Transverse colon (tissue), 4 donors: ENCODE measurements at places on chromosomes 6 and 20. TPM values are rescaled to one million over a fixed set of nuclear protein-coding genes. Genes with fewer than 3 reads are reported as not detected.

DNA sequence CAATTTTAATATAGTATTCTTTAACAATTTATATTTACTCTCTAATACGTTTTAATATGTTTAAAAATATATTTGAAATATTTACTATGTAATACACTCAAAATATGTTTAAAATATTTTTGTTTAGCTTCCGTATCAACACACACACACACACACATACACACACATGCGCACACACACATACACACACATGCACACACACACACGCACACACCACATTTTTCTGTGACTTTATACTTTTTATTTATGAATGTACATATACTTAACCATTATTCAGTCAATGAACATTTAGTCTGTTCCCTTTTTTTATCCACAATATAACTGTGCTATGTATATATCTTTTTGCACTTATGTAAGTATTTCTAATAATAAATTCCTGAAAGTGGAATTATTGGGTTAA is 15.7 kb downstream of the OR2B6 start:
- H3K4me3 ChIP-seq, result no peak overlapping the region
- H3K27me3 ChIP-seq, result peaks cover 3% of the 10 kb centered on the region
- no peaks in the 10 kb centered on the region for H3K4me1 ChIP-seq
- no peak overlapping the region for H3K27ac ChIP-seq
- H3K36me3 ChIP-seq, result no peaks in the 10 kb centered on the region
- DNase-seq, result no peak

- no peaks in the 10 kb centered on the region for H3K36me3 ChIP-seq
- H3K4me3 ChIP-seq, result no peak overlapping the region
- H3K27me3 ChIP-seq, result no peaks in the 10 kb centered on the region
- no peak for DNase-seq
These were observed 84.0 kb upstream of the EXOC2 start for GRCh38 chr6:776951-777350.

DNA sequence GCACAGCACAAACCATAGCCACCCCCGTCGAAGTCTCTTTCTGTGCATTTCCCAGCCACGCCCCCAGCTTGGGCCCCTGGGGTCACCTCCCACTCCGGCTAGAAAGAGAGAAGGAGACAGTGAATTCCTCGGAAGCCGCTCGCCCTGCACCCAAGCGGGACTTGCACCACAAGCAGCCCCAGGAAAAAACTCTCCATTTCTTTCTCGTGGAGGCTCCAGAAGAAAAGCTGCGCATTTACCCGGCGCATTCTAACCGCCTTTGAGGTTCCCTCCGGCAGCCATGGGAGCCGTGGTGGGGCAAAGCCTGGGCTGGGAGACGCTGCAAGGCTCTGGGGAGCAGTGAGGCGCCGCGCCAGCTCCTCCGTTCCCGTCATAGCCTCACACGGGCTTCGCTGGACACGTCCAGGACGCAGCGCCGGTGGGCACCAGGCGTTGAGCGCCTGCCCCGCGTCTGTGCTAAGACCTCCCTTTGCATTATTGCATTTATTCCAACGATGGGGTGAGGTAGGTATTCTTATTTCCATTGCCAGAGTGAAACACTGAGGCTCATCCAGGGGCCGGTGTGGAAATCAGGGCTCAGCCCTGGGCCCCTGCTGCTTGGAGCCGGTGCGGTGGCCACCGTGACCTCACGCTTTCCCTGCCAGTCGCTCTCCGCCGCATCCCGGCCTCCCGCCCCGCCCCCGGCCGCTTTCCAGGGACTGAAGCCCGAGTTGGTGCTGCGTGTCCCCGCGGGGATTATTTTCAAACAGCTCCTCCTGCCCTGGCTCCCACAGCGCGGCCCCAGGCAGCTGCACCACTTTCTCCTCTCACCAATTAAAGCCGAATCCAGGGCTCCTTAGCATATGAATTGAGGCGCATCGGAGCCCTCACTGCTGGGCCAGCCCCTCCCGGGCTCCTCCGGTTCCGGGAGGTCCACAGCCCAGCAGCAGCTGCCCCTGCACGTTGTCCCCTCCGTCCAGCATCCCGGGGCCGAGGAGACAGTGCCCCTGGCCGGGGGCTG is 148.3 kb upstream of the AFDN start:
- peaks cover 18% of the 10 kb centered on the region for H3K27me3 ChIP-seq
- H3K4me3 ChIP-seq, result peak overlapping the region; percentile 40
- H3K4me1 ChIP-seq, result peaks cover 38% of the 10 kb centered on the region
- peak; percentile 45 for DNase-seq

DNA sequence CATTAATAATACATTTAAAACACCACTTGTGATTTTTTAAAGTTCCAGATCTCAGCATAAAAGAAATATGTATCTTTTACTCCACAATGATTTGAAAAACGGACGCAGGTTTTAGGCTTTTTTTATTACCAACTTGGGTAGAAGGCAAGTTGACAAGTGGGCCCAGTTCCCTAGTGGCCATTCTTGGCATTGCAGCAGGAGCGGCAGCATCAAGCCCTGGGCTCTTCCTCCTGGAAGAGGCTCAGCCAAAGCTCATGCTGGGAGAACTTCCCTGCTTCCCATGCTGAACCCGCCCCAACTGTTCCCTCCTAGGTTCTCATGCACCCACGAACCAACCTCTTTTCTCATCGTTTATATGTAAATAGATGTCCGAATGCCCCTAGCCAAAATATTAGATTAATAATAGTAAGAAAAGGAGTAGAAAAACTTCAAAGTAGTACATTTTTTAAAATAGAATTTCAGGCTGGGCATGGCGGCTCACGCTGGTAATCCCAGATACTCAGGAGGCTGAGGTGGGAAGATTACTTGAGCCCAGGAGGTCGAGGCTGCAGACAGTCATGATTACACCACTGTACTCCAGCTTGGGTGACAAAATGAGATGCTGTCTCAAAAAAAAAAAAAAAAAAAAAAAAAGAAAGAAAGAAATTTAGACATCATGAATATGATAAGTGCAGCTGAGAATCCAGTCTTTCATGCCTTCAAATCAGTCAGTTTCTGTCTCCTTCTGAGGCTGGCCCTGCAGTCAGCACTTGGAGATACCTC is 18.2 kb upstream of the MYB start:
- no peaks in the 10 kb centered on the region for H3K27me3 ChIP-seq
- peak; percentile 49 for DNase-seq
- no peaks in the 10 kb centered on the region for H3K4me1 ChIP-seq
- H3K36me3 ChIP-seq, result no peaks in the 10 kb centered on the region
- H3K27ac ChIP-seq, result no peak overlapping the region

- no peak for DNase-seq
- H3K4me1 ChIP-seq, result peaks cover 6% of the 10 kb centered on the region
- no peaks in the 10 kb centered on the region for H3K27me3 ChIP-seq
- H3K4me3 ChIP-seq, result no peak overlapping the region
- no peaks in the 10 kb centered on the region for H3K36me3 ChIP-seq
These were observed 214.9 kb downstream of the ZFAND3 start for GRCh38 chr6:38034274-38034914.

- H3K36me3 ChIP-seq, result peaks cover 2% of the 10 kb centered on the region
- DNase-seq, result no peak
- peaks cover 14% of the 10 kb centered on the region for H3K4me1 ChIP-seq
- H3K27ac ChIP-seq, result no peak overlapping the region
These were observed 58.5 kb downstream of the SCAF8 start for GRCh38 chr6:154791556-154792317.

DNA sequence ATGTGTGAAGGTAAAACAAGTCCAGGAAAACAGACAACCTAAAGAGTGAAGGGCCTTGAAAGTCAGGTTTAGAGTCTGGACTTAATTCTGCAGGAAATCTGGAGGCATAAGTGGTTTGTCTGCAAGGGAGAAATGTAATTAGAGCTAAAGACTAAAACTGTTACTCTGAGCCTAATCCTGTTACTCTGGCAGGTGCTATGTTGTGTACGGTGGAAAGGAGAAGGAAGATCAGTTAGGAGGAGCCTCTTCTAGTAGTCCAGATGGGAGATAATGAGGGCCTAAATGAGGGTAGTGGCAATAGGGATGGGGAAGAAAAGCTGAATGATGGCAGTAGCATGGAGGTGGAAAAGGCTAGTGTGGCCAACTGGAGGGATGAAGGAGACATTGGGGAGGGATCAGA is 118.5 kb downstream of the PDSS2 start:
- no peaks in the 10 kb centered on the region for H3K27me3 ChIP-seq
- peaks cover 15% of the 10 kb centered on the region for H3K4me1 ChIP-seq
- DNase-seq, result no peak
- no peak overlapping the region for H3K4me3 ChIP-seq

- DNase-seq, result no peak
- H3K27ac ChIP-seq, result no peak overlapping the region
- H3K4me1 ChIP-seq, result no peaks in the 10 kb centered on the region
- H3K36me3 ChIP-seq, result no peaks in the 10 kb centered on the region
- H3K4me3 ChIP-seq, result no peak overlapping the region
These were observed 32.3 kb upstream of the CD83 start for GRCh38 chr6:14085176-14085787.

GRCh38 chr6:150324044-150324443 is 44.8 kb upstream of the IYD start:
- no peak for DNase-seq
- H3K4me1 ChIP-seq, result no peaks in the 10 kb centered on the region
- no peaks in the 10 kb centered on the region for H3K27me3 ChIP-seq
- H3K36me3 ChIP-seq, result no peaks in the 10 kb centered on the region
- H3K27ac ChIP-seq, result no peak overlapping the region
- no peak overlapping the region for H3K4me3 ChIP-seq

The NNAT gene
- total RNA-seq, result 12.1 TPM

The TNFAIP3 gene
- total RNA-seq, result 46.8 TPM

- H3K27ac ChIP-seq, result no peak overlapping the region
- H3K4me3 ChIP-seq, result no peak overlapping the region
These were observed 129.1 kb upstream of the SALL4 start for GRCh38 chr20:51931371-51931781.

DNA sequence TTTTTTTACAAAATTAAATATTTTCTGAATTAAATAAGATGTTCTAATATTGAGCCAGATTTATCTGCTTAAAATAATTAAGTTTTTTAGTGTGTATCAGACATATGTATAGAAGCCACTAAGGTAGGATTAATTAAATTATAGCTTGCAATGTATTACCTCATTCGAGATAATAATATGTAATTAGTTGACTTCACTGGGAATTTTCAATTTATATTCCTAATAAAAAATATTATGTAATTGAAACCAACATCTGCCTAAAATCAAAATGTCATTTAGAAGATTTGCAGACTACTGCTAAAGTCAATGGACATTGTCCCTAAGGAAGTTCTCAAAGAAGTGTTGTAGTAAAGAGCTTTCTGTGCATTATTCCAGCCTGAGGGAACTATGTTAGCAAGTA is 254.7 kb downstream of the EYS start:
- no peak for DNase-seq
- H3K27me3 ChIP-seq, result no peaks in the 10 kb centered on the region
- H3K4me1 ChIP-seq, result no peaks in the 10 kb centered on the region
- H3K4me3 ChIP-seq, result no peak overlapping the region

GRCh38 chr20:23645575-23645974 is 7.8 kb upstream of the CST3 start:
- no peaks in the 10 kb centered on the region for H3K27me3 ChIP-seq
- no peak overlapping the region for H3K4me3 ChIP-seq
- H3K36me3 ChIP-seq, result no peaks in the 10 kb centered on the region
- no peak for DNase-seq
- H3K27ac ChIP-seq, result no peak overlapping the region
- peaks cover 9% of the 10 kb centered on the region for H3K4me1 ChIP-seq

GRCh38 chr6:13763740-13764381 is 50.5 kb downstream of the MCUR1 start:
- H3K27me3 ChIP-seq, result no peaks in the 10 kb centered on the region
- DNase-seq, result no peak
- no peak overlapping the region for H3K27ac ChIP-seq
- no peaks in the 10 kb centered on the region for H3K36me3 ChIP-seq

DNA sequence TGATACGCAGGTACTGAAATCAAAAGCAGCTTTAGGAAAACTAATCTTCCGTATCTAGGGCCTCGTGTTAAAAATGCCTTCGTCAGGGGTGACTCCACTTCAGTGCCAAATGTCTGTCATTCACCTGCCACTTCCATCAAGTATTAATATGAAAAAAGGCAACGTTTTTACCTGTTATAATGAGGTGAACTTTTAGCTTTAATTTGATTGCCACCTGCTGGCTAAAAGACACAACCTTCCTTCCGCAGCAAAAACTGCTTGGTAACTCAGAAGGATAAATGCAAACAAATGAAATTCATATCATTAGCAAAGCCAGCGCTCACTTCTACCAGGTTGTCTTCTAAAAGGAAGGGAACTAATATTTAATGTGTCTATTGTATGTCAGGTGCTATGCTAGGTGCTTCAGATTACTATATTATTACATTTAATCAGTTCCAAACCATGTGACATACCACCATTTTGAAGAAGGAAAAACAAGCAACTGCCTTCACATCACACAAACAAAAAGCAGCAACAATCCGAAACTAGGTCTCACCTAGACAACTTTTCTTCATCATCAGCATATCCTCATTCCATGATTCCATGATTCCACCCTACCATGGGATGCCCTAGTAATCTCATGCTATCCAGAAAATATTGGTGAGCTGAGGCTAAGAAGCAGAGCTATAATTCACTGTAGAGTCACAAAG is 20.6 kb upstream of the ARHGAP18 start:
- H3K36me3 ChIP-seq, result no peaks in the 10 kb centered on the region
- no peak overlapping the region for H3K27ac ChIP-seq
- no peak for DNase-seq

The REM1 gene
- 1.3 TPM for total RNA-seq

The DYNLT2 gene
- total RNA-seq, result 4.3 TPM

DNA sequence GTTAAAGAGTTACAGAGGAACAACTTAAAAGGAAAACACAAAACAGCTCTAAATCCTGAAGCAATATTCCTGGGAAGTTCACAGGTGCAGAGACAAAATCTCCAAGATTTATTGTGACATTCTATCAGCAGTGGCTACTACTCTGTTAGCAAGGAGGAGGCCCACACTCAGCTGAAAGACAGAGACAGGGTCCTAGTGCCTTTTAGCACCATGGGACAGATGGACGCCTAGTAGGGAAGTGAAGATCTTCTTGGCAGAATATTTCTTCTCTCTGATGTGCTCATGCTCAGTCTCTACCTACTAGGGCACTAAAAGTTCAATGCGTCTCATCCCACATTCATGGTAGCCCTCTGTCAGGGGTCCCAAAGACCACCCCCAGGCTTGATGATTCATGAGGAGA is 133.4 kb downstream of the LAMP5 start:
- H3K4me1 ChIP-seq, result no peaks in the 10 kb centered on the region
- no peaks in the 10 kb centered on the region for H3K27me3 ChIP-seq
- no peak overlapping the region for H3K27ac ChIP-seq
- H3K36me3 ChIP-seq, result no peaks in the 10 kb centered on the region

- H3K4me1 ChIP-seq, result peaks cover 30% of the 10 kb centered on the region
- H3K27me3 ChIP-seq, result no peaks in the 10 kb centered on the region
- H3K36me3 ChIP-seq, result no peaks in the 10 kb centered on the region
- no peak overlapping the region for H3K4me3 ChIP-seq
These were observed 23.7 kb downstream of the SERPINB1 start for GRCh38 chr6:2817903-2818443.

- H3K36me3 ChIP-seq, result no peaks in the 10 kb centered on the region
- H3K4me1 ChIP-seq, result no peaks in the 10 kb centered on the region
- H3K4me3 ChIP-seq, result no peak overlapping the region
These were observed 95.9 kb upstream of the EMILIN3 start for GRCh38 chr20:41462372-41463161.

GRCh38 chr20:38460040-38460623 is 12.5 kb upstream of the RALGAPB start:
- no peak overlapping the region for H3K4me3 ChIP-seq
- H3K27me3 ChIP-seq, result no peaks in the 10 kb centered on the region
- DNase-seq, result peak; percentile 40
- H3K4me1 ChIP-seq, result no peaks in the 10 kb centered on the region
- H3K36me3 ChIP-seq, result no peaks in the 10 kb centered on the region

The ADGRF5 gene
- 1.5 TPM for total RNA-seq
